ENCODE measurements at places on chromosomes 2 and 18.

- no peak for DNase-seq
These were observed 1.5 kb upstream of the GDF7 start for GRCh38 chr2:20665243-20666004.

- no peak for DNase-seq
These were observed 1.8 kb downstream of the NMI start for GRCh38 chr2:151287513-151288250.

GRCh38 chr18:31396796-31397612, 20.4 kb downstream of the DSG4 start:
- DNase-seq, result no peak

DNA sequence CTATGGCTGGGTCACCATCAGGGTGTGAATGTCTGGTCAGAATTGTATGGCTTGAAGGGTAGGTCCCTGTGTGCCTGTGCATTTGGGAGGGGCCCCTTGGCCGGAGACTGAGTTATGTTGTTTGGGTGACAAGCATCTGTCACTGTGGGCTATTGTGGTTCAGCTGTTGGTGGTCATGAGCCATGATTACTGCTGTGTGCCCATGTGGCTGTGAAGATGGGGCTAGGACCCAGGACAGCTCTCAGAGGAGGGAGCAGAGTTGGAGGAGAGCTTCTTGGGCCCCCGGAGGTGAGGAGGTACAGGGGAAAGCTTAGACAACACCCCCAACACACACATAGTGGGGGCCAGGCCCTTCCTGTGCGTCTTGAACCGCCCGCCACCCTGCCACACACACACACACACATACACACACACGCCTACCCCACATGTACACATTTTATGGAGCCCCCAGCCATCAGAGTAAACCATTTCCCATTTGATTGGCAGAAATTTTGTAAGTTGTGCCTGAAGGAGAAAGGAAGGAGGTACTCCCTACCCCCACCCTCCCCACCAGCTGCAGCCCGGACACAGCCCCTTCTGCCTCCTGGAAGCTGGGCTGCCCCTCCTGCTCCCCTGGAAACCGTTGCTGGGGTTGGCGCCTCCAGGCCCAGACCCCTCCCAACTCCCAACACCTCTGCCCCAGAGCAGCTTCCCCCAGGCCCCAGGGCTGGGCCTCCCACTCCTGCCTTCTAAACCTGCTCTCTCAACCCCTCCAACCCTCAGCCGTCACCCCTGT, 2.0 kb downstream of the GAREM2 start:
- no peak for DNase-seq

DNA sequence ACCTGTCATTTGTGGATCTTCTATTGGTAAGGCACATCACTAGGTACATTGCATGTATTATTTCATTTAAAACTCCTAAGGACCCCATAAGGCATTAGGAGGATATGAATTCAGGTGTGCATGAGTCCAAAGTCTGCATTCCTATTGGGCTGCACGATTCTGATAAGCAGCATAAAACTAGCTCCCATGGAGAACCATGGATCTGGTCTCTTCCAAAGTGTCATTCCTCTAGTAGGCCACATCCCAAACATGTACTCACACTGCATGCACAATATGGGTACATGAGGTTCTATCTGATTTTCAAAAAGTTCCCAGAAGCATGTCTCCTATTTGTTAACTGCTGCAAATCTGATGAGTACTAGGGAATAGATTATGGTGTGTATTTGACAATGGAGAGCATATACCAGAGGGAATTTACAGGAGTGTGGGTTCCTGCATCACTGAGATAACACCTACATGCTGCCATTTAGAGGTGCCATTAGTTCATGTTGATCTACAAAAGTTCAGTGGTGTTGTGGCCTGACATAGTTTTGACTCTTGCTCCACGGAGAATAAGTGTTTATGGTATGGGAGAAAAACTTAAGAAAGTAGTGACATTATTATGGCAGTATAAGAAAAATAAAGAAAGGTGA, 11.3 kb downstream of the CYTIP start:
- DNase-seq, result no peak

GRCh38 chr2:43267381-43267780, 41.0 kb upstream of the ZFP36L2 start:
- DNase-seq, result no peak

DNA sequence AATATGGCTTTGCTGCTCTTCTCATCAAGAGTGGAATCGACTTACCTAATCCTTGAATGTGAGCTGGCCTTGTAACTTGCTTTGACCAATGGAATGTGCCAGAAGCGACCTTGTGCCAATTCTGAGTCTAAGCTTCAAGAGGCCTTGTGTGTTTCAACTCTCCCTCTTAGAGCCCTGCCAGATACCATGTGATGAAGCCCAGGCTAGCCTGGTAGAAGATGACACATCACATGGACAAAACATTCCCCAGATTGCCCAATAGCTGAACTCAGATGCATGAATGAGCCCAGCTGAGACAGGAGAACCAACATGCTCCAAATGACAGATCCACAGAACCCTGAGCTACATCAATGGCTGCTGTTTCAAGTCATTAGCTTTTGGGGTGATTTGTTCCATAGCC, 4.2 kb upstream of the KLHL14 start:
- no peak for DNase-seq

Data from putamen (tissue), 1 donor.